ENCODE measurements at places on chromosomes 2 and 18.

GRCh38 chr2:118223992-118224894 is 136.0 kb downstream of the INSIG2 start:
- DNase-seq, result peak; percentile 34

GRCh38 chr2:105487142-105488069 is 88.6 kb upstream of the FHL2 start:
- DNase-seq, result no peak

DNA sequence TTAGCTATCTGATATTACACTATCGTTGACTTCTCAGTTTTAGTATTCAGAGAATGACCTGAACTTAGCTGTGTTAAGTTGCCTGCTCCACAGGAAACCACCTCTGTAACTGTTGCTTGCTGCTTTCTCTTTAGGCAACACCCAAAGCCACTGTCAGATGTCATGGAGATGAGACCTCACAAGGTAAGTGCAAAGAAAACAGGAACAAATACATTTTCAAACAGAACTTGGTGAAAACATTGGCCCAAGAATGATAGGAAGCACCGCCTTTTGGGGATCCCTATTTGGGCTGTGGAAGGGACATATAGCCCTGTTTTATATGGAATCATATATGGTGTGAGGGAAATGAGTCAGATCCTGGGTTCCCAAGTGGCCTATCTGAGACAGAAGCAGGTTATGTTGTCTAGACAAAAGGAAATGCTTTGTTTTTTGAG is 143.4 kb downstream of the UBE2E3 start:
- no peak for DNase-seq

GRCh38 chr2:218870984-218871344 is 9.7 kb upstream of the WNT10A start:
- DNase-seq, result no peak

DNA sequence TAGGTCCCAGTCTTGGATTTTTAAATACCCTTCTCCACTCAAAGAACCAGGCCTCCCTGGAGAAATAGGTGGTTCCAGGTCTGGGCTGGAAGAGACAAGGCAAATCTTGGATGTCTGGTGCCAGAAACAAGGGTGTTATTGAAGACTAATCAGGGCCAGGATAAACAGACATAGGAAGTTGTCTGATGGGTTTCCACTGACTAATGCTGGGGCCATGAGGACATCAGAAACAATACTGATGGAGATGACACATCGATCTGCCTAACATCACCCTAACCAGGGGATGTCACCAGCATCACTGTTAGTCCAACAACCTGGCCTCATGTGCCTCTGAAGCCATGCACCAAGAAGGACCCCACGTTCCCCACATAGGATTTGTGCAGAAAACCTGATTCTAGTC is 42.5 kb upstream of the GLI2 start:
- DNase-seq, result no peak

All from stimulated activated CD4-positive, alpha-beta T cell treated with anti-CD3 and anti-CD28 coated beads, Interleukin-4, amount 100 ng/mL, for 1 hour (primary cell).